ENCODE measurements at places on chromosomes 3 and 15.

DNA sequence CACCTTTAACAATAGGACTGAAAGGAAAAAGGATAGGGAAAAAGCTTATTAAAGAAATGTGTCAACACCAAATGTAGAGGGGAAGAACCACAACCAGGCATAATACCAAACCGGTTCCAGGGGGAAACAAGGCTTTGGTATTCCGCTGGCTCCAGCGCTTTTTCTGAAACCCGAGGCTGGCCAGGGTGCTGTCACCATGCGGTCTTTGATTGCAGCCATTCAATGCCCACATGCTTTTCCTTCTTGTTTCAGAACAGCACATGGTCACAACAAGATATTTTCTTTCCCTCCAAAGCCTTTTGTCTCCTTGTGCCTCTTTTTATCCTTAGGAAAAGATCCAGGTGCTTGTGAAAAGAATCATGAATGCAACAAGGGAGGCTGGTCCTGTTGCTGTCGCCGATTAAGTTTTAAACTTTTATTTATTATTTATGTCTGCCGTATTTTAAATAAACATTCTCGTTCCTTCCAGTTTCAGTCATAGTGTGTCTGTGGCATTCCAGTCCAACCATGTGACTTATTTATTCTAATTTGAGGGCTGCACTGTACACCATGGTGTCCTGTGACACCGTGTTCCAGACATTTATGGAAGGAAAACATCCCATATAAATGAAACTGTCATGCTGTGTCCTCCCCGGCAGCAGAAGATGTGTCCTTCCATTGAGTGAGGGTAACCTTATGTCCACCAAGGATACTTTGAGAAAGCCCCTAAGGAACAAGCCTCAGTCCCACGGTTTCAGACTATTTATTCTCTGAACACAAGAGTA lies 41.1 kb downstream of the CCK start:
- no peak for DNase-seq

DNA sequence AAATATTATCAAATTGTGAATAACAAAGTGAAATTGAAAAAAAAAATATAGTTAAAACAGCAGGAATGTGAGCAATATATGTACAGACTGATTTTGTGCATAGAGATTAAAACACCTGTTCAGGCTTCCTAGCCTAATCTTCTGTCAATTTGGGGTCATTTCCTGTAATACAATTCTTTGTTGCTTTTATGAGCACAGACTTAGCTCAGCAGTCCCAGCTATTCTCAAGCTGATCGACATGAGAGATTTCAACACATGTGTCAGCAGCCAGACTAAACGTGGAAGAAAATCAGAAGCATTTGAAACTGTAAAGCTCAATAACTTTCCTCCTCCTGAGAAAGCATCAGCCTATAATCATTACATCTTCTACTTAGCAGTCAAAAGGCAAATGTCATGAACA lies 1.6 kb upstream of the FHIT start:
- DNase-seq: no peak

GRCh38 chr15:101393172-101393571 lies 96.3 kb downstream of the PCSK6 start:
- DNase-seq: no peak

DNA sequence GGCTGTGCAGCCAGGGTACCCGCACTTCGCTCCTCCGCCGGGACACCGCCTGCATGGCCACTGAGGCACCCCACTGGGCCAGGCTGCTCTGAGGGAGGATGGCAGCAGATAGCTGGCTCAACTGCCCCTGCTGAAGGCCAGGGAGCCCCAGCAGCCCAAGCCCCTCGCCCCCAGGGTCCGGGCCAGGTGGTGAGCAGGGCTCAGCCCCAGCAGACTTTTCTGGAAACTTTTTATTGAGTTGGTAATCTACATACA lies 11.5 kb downstream of the PLIN1 start:
- no peak for DNase-seq

GRCh38 chr15:33526532-33526931 lies 215.8 kb downstream of the RYR3 start:
- no peak for DNase-seq

- peak; percentile 69 for DNase-seq
Observed at GRCh38 chr3:60555686-60556354, 695.4 kb downstream of the FHIT start.

GRCh38 chr15:45456212-45457106 lies 66.1 kb downstream of the SLC30A4 start:
- no peak for DNase-seq
